CD4-positive, alpha-beta memory T cell (primary cell): ENCODE measurements at places on chromosomes 7 and 10.
A peak's percentile ranks its signal among the peaks of the same experiment; 100 is the strongest.

DNA sequence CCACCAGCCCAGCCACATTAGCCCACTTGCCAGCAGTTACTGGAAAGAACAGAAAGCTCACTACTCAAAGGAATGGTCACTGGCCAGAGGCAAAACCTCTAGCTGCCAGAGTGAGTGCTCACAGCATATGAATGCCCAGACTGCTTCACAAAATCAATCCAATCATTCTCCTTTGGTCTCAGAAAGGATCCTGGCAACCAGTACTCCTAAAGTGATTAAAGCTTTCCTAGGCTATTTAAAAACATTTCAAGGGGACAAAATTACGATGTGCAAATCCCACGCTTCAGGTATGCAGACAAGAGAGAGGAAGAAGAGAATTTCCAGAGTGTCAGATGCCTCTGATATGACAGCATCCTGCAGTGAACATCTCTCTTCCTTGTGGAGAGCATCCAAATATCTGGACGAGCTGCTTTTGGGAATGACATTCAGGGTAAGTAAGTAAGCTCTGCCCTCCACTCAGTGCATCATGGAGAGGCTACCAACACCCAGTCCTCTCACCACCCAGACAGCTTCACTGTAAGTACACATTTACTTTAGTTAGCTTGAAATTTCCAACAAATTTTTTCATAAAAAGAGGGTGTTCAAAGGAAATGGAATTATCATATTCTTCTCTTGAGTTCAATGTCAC is 25.1 kb downstream of the ICA1 start:
- no peak for DNase-seq

DNA sequence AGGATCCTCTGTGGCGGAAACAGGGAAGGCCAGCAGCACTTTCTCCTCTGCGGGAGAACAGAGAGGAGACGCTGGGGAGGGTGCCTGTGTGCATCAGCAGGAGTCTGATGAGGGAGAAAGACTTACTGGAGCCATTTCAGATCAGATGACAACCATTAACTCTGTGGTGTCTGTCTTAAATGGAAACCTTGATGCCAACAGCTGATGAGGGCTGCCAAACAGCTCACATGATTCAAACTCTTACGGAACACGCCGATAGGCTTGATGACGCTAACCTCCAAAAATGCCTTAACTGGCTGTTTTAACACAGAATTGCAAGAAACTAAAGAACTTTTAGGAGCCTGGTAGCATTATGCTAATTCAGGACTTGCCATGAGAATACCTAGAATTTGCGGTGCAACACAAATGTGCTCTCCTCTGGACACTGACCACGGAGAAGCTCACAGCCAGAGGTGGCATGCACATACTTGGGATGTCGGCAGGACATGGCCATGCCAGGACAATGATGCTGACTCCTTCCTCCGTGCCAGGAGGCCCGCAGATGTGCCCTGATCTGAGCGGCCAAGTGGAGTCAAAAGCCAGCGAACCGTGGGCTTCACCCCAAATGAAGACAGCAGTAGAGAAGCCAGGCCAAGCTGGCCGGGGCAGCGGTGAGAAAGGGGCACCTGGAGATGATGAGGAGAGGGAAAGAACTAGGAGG is 154.9 kb downstream of the ZMYND11 start:
- DNase-seq = no peak

GRCh38 chr7:458511-459245 is 61.0 kb downstream of the PDGFA start:
- no peak for DNase-seq

DNA sequence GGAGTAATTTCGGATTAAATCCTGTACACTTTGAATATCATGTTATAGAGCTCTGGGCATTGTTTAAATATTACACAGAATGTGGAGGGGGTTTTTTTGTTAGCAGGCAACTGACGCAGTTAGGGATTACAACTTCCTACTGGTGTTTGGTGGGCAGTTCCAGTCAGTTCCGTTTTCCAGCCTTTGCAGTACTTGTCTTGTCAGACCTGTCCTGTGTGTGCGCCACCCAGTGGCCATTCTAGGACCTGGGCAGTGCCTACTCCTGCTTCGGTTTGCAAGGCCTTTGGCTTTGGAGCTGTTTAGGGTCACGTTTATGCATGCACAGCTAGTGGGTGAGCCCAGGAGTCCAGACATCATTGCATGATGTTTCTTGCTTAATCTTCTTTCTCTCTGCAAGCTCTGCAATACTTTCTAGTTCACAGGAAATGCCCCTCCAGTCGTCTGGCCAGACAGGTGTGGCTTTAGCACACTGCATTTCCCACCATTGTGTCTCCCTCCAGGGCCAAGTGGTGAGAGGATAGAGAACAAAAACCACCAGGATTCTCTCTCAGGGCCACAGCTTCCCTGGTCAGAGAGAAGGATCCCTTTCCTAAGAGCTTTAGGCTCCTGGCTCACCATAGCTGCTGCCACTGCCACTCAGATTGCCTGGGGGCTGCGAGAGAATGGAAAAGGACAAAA is 96.5 kb upstream of the TARP start:
- DNase-seq = peak; percentile 66

GRCh38 chr7:85090143-85090542 is 96.7 kb downstream of the SEMA3D start:
- DNase-seq = no peak

DNA sequence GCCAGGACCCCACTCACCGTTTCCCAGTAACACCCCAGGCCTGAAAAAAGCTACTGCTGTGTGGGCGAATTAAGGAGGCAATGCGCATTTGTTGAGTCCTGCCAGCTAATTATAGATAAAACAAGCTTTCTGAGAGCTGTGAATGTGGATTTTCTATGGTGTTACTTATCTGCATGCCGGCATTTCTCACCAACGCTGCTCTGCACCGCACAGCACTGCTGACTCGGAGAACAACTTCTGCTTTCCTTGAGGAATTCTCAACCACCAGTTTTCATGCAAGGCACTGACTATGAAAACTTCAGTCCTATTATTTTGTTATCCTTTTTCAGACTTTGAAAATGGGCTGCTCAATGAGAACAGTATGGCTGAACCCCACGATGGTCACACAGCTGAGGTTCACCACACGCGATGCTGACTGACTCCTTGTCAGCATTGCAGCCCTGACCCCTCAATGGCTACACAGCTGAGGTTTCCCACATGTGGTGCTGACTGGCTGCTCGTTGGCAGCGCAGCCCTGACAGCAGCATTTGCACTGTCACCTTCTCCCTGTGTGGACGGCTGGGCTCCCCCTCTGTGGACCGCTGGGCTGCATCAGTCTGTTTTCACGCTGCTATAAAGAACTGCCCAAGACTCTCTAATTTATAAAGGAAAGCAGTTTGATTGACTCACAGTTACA is 190.6 kb downstream of the DIP2C start:
- no peak for DNase-seq

DNA sequence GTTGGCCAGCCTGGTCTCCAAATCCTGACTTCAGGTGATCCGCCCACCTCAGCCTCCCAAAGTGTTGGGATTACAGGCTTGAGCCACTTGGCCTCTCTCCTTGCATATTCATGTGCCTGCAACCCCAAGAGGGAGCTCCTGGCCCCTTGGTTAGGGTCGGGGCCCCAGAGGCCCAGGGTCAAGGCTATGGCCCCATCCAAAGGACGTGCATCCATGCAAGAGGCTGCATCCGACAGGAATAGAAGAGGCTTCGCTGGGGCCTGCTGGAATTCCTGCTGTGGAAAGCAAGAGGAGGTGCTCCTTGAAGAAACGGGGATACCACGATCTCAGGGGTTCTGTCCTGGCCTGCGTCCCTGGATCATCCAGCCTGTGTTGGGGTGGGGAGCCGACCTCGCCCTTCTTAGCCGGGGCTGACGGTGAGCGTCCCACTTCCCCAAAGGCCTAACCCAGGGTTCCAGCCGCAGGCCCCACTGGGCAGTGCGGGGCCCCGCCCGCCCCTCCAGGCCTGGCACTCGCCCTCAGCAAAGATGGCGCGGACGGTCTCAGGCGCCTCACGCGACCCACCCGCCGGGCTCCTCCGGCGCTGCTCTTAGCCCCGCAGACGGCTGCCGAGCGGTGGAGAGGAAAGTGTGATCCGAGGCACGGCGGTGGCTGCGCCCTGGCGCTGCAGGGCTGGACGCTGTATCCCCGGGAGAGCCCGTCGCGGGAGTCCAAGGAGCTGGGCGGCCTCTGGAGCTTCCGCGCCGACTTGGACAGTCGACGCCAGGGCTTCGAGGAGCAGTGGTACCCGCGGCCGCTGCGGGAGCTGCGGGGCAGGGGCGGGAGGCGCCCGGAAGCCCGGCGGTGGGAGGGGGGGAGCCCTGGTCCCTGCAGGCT is 54.7 kb downstream of the ZNF727 start:
- no peak for DNase-seq

- DNase-seq = no peak
Measured at GRCh38 chr7:22331704-22332103, 25.2 kb downstream of the RAPGEF5 start.

DNA sequence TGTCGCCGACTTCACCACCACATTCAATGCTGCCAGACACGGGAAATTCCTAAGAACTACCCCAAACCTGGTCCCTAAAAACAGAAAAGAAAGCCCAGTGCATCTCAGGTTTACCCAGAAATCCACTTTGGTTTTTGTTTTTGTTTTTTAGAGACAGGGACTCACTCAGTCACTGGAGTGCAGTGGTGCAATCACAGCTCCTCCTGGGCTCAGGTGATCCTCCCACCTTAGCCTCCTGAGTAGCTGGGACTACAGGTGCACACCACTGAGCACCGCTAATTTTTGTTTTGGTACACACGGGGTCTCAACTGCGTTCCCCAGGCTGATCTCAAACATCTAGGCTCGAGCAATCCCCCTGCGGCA is 22.8 kb downstream of the MAD1L1 start:
- DNase-seq = no peak

DNA sequence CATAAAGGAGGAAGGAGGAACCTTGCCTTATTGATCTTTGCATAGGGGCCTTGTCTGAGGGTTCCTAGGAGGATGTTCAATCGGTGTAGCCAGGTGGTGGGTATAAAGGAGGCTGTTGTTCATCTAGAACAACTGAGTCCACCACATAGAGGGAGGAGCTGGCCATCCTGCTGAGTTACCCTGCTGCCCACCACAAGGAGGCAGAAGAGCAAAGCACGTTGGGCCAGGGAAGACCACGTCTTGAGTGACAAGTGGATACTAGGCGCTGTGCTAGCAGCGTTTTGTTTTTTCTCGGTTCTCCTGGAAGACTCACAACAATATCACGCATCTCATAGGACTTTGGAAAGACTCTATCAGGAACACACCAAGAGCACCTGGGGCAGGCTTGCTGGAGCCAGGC is 20.0 kb downstream of the FOXI2 start:
- no peak for DNase-seq

- no peak for DNase-seq
Measured at GRCh38 chr7:98291717-98292116, 10.2 kb downstream of the BRI3 start.

DNA sequence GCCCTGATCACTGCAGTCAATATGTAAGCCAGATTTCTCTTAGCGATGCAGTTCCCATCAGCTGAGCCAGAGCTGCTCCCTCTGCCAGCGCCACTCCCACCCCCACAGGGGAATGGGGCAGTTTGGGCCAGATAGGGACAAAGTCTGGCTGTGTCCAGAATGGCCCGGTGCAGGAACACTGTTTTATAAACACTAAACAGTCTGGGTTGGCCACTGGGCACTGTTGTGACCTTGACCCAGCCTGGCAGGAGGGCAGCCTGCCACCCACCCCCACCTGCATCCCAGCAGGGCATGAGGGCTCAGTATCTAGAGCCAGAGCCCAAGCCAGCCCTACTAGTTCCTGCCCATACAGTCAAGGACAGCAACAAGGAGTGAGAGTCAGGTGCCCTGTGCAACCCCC is 1.3 kb downstream of the OGDHL start:
- no peak for DNase-seq

- DNase-seq = no peak
Measured at GRCh38 chr7:96349572-96349971, 27.7 kb upstream of the SLC25A13 start.

- DNase-seq = no peak
Measured at GRCh38 chr7:39667341-39667923, 44.1 kb downstream of the RALA start.

DNA sequence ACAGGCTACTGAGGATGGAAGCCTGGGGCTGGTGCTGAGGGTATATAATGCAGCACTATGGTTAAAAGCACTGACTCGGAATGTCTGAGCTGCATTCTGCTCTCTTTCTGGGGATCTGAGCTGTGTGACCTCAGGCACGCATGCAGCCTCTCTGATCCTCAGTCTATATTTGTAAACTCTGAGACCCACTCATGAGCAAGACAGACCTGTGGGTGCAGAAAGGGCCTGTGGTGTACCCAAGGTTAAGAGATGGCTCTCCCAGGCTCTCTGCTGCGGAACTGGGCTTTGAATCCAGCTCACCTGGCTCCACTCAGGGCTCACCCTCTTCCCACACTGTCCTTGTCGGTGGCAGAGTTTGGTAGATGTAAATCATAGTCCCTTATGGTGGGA is 89.9 kb downstream of the CHST15 start:
- DNase-seq = no peak

GRCh38 chr10:74586088-74586585 is 240.3 kb upstream of the KAT6B start:
- DNase-seq = peak; percentile 78

DNA sequence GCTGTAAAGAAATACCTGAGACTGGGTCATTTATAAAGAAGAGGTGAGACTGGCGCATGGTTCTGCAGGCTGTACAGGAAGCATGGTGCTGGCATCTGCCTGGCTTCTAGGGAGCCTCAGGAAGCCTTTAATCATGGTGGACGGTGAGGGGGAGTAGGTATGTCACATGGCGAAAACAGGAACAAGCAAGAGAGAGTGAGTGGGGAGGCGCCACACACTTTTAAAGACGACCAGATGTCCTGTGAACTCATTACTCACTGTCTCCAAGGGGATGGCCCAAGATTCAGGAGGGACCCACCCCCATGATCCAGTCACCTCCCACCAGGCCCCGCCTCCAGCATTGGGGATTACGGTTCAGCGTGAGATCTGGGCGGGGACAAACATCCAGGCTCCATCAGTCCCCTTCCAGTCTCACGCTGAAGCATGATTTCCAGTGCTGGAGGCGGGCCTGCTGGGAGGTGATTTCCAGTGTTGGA is 3.2 kb downstream of the ZNF316 start:
- DNase-seq = no peak

DNA sequence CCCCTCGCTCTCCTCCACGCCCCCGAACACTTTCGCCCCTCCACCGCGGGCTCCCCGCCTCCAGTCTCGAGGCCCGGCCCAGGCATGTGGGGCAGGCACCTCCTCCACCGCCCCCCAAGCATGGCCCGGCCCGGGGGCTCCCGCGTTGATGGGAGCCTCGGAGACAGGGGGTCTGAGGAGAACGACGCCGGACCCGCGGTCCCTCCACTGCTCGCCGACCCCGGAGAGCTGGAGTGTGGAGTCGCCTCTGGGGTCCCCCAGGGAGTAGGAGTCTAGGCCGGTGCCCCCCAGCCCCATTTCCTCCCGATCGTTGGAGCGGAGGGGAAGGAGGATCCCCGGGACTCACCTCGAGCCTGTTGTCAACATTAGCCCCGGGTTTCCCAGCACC is 206 bp downstream of the UPF2 start:
- peak; percentile 64 for DNase-seq

GRCh38 chr10:75926763-75927162 is 495.3 kb downstream of the LRMDA start:
- no peak for DNase-seq

- no peak for DNase-seq
Measured at GRCh38 chr10:132572545-132572937, 35.0 kb downstream of the INPP5A start.
